ENCODE measurements at places on chromosomes 7 and 10. TPM values are rescaled to one million over a fixed set of nuclear protein-coding genes. Genes with fewer than 3 reads are reported as not detected.

DNA sequence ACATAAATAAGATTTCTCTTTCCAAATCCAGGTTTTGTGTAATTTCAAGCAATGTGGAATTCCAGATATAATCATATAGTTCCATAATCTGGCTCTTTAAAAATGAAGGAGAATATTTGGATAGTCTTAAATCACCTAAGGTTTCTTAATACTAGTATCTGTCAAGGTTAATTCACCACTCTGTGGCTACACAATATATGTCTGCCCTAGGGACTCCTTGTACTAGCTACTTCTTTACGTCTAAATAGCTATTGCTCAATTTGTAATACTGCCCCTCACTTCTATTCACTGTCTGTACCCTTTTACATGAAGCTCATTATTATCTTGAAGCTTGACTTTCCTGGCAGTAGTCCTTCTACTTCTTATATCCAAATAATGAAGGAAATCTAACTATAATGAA is 47.2 kb downstream of the CACNA2D1 start:
- no peak overlapping the region for H3K27ac ChIP-seq
- H3K36me3 ChIP-seq, result no peaks in the 10 kb centered on the region
- DNase-seq, result no peak
- no peak overlapping the region for H3K4me3 ChIP-seq

- no peaks in the 10 kb centered on the region for H3K27me3 ChIP-seq
- H3K27ac ChIP-seq, result no peak overlapping the region
- no peaks in the 10 kb centered on the region for H3K36me3 ChIP-seq
Observed at GRCh38 chr7:98398567-98399372, 2.1 kb downstream of the BAIAP2L1 start.

Gene LEP
- 7.4 TPM for total RNA-seq

Gene TFR2
- total RNA-seq, result 0.25 TPM

Gene AGBL3
- 4.9 TPM for total RNA-seq

- no peaks in the 10 kb centered on the region for H3K27me3 ChIP-seq
- no peak overlapping the region for H3K4me3 ChIP-seq
- H3K36me3 ChIP-seq, result no peaks in the 10 kb centered on the region
- DNase-seq, result peak; percentile 93
- H3K27ac ChIP-seq, result no peak overlapping the region
- H3K4me1 ChIP-seq, result no peaks in the 10 kb centered on the region
Observed at GRCh38 chr7:36312064-36312914, 77.4 kb upstream of the ANLN start.

DNA sequence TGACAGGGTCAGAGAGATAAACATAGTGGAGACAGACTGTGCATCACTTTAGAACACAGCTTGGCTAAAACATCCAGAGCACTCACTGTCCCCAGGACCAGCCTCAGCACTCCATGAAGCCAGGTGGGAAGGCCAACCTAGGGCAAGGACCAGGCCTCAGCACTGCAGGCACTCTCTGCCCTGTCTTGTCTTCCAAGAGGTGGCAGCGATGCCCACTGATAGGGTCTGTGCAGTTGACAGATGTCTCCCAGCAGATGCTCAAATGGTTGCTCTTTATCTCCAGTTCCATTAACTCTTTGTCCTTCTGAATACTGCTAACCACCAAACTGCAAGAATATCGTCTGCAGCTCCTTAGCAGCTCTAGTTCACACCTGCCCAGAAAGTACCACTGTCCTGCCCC is 9.1 kb downstream of the DDX56 start:
- no peak for DNase-seq
- peaks cover 42% of the 10 kb centered on the region for H3K36me3 ChIP-seq
- no peak overlapping the region for H3K27ac ChIP-seq
- no peaks in the 10 kb centered on the region for H3K4me1 ChIP-seq
- no peaks in the 10 kb centered on the region for H3K27me3 ChIP-seq

Gene LIPK
- not detected for total RNA-seq

Data from vagina (tissue), 2 donors.